Left kidney (tissue), 8 donors: ENCODE measurements at places on chromosomes 13 and 19.

DNA sequence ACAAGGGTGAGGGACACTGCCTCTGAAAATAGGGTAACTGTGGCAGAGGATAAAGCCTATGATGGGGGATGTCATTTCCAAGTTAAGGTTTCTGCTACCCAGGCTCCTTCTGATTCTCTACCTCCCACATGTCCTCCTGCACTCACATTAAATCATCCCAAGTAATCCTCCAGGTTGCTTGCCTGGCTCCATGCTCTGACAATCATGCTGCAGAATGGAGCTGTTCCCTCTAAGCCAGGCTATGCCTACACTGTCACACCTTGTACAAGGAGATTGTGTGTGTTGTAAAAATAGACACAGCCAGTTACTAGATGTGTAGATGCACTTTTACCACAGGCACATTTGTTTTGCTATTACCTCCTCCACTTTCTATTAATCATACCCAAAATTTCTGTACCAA is 8.0 kb downstream of the ZNF416 start:
- no peak for DNase-seq

DNA sequence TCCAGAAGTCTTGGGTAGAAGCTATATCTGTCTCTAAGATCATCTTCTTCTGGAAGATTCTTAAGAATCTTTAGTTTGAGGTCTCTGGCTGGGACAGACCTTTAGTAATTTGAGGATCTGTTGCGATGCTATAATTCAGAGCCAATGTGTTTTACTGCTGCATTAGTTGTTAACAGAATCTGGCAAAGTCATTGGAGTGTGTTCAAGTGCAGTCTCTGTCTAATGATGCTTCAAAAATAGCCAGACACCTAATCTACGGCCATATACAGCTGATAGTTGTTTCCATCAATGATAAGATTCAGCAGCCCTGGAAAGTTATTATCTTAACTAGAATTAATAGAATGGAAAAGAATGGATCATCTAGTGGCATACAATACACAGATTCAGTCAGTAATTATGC is 72.6 kb downstream of the CDK8 start:
- DNase-seq = no peak

- no peak for DNase-seq
Observed at GRCh38 chr13:109199280-109199679, 569.9 kb downstream of the MYO16 start.

DNA sequence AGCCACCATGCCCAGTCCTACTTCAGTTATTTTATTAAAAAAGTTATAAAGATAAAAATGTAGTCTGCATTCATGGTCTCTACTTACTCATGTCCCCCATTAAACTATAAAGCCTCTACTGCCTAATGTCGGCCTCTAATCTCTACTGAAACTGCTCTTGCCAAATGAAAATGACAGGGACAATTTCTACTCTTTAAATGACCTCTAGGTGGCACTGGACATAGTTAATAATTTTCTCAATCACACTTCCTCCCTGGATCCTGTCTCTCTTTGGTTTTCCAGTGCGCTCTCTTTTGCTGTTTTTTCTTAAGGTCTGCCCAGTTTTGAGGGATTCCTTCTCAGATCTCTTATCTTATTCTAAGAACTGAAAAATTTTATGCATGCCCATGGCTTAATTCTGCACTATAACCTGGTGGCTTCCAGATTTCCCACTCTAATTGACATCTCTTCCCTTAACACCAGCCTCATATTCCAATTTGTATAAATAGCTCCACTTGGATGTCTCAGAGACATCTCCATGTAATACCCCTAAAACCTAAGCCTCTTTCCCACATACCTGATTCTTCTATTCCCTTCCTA is 54.3 kb downstream of the MTMR6 start:
- DNase-seq = peak; percentile 27

DNA sequence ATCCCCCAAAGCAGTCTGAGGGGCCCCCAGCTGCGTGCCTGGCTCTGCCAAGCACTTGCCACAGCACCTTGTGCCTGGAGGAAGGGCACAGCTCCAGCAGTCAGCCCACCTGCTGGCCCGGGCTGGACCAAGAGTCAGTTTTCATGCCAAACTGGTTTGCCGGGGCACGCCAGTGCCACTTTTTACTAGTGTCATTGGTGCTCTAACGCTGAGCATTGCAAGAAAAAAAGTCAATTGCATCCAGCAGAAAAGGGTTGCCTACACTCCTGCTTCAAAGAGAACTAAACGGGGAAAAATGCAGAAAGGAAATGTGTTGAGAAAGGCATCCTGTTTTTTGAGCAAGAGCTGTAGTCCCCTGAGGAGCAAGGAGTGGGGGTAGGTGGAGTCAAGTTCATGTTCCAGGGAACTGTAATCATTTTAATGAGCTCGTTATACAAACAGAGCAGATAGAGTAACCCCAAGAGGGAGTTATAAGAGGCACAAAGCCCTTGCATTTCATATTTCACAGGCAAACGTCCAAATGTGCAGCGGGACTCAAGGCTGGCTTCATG is 68.4 kb downstream of the F2RL3 start:
- no peak for DNase-seq

GRCh38 chr19:16589917-16590316 is 17.7 kb upstream of the SLC35E1 start:
- DNase-seq = no peak

DNA sequence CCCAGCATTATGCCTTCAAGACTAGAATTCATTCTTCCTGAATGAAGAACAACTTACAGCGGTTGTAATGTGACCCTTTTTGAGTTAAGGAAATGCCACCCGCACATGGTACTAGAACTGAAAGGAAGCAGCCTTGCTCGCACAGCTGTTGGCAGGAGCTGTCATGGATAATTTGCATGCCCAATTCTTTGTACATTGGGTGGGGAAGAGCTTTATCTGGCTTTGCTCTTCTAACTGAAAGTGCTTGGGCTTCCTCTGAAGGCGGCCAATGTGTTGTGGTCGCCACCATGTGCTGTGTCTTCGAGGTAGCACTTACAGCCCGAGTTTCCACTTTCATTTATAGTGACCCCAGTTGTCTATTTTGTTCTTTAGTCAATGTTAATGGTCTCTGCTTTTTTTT is 3.4 kb downstream of the CCNE1 start:
- no peak for DNase-seq

- DNase-seq = no peak
Observed at GRCh38 chr13:41085961-41086585, 24.8 kb downstream of the WBP4 start.

DNA sequence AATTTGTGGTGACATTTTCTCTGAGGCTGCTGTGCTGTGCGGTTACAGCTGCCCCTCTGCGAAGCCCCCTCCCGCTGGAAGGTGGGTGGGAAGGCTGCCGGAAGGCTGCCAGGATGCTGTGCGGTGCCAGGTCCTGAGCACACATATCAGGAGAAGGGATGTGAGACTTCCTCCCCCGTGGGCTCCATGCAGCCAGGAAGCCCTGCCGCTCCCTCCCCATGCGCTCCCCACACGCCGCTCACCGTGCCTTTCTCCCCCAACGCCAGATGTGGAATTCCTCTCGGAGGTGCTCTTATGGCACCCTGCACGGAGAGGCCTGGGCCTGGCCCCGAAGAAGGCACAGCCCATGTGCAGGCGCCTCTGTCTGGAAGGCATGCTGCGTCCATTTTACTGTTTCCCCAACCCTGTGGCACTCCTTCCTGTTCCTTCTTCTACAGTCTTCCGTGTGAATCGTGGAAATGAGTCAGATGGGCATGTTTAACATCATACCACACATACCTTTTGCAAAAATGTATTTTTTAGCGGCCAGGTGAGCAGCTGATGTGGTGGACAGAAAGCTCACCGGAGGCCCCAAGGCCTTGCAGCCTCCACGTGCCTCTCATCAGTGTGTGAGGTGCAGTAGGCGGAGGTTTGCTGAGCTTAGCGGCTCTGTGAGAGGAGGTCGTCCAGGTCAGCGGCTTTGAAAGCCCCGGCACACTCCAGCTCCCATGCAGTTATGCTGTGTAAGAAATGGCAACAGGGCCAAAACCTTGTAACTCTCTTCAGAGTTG is 88.0 kb downstream of the ATP11A start:
- DNase-seq = no peak

DNA sequence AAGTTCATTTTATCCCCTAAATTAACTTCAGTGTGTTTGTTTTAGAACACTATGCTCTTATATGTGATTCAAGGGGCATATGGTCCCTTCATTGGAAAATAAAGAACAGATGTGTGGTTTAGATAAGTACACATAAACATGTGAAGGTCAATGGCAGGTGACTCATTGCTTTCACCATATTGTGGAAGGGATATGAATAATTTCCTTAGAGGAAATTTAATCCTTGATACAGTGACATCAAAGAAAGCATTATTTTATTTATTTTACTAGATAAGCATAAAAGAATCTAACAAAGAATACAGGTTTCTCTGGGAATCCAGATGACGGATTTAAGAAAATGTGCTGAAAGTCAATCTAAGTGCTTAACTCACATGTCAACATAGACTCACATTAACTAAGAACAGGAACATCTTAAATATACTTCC is 373.5 kb downstream of the KCTD12 start:
- no peak for DNase-seq

GRCh38 chr19:39111593-39112199 is 13.9 kb upstream of the PAK4 start:
- no peak for DNase-seq

GRCh38 chr13:33261387-33262061 is 24.0 kb downstream of the STARD13 start:
- no peak for DNase-seq

- DNase-seq = no peak
Observed at GRCh38 chr13:110756219-110756631, 42.7 kb downstream of the ING1 start.
